ENCODE measurements at places on chromosomes 12 and 14. TPM values are rescaled to one million over a fixed set of nuclear protein-coding genes. Genes with fewer than 3 reads are reported as not detected.

The CLEC2A gene
- total RNA-seq: not detected

- no peak for DNase-seq
Observed at GRCh38 chr12:62021808-62022207, 238.4 kb upstream of the USP15 start.

DNA sequence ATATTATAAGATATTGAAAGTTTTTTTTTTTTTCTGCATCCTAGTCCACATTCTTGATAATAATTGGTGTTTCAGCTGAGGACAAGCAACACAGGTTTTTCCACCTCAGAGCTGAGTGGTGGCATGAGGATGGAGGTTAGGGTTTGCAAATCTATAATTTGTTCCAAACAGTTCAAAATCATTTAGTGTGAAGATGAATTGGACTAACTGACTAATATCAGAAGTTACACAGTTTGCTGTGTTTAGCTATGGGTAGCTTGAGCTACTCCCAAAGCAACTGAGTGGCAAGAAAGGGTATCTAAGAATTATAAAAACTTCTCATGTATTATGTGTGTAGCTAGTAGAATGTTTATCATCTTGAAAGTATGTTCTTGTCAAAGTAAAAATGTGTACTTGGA is 17.1 kb downstream of the EID3 start:
- no peak for DNase-seq

DNA sequence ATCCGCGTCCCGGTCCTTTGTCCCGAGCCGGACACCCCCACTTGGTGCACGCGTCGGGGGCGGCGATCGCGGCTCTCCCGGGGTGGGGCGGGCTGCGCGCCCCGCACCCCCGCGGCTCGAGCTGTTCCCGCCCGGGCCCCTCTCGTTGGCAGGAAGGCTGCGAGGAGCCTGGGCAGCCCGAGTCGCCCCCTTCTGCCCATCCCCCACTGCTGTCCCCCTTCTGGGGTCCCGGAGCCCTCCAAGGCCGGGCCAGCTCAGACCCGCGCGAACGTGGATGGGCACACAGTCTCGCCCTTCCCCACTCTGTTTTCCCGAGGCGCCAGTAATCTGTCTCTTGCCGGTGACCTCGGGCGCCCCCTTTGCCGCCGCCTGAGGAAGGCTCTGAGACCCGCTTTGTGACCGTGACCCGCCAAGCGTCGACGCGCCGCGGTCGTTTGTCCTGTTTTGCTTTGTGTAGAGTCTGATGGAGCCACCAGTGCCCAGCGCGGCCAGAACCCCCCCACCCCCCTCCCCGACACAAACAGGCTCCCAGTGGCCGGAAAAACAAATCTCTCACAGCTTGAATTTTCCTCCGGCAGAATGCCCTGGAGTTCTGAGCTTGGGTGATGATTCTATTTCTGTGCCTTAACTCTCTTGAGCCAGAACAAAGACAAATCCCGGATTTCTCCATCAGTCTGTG is 610 bp downstream of the C14orf132 start:
- peak; percentile 20 for DNase-seq

DNA sequence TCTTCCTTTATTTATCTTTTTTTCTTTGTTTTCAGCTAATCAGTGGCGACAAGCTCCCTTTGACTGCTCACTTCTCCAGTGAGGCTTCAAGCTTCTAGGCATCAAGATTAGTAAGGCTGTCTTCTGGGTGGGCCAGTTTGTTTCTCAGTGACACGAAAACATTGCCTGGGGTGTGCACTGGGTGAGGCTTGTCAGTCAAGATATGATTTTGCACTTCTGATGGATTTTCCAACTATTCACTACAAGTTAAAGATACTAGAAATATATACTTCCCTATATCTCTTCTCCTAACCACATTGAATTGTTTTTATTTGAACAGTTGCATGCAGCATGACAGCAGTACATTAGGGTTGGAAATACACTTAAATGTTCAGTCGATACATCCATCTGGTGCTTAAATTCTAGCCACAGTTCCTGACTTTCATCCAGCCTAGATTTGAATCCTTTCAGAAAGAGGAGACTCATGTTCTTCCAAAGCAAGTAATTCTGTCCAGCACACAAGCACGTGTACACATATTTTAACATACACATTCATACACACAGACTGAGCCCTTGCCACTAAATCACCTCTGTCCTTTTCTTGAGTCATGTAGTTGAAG is 275.6 kb upstream of the NOVA1 start:
- DNase-seq: no peak

DNA sequence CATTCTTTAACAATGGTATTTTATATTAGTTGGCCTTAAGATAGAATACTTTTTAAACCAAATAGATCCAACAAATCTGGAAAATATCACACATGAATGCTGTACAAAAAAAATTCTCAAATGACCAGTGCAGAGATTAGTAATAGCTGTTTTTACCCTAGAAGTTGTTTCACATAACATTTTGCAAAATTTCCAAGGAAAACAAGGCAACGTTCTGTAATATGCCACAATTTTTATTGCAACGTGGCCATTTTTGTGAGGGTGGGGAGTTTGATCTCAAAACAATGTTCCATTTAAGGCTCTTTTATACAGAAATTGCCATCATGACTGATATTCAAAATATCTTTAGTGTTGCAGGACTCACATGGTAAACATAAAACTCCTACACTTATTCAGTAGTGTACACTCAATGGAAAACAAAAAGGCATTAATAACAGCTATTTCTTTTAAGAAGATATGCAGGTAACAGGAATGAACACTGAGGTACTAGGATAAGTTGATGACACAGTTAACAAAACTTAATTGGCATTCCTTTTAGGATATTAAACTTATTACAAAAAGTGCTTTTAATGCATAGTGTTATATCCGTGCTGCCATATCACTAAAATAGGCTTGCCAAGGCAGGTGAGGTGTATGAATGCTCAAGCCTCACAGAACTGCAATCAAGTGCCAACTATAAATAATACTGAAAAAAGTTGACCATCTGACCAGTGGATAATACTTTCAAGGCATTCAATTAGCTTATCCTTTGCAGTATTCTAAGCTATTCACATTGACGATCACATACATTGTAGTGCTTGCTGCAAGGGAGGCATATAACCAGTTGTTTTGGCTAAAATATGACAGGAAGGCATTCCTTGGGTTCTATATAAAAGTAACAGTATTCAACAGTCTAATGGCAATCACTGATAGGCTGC is 2.3 kb downstream of the CFL2 start:
- DNase-seq: no peak

The RITA1 gene
- total RNA-seq: 13.8 TPM

The SMCO2 gene
- not detected for total RNA-seq

GRCh38 chr14:76613616-76614015 is 147.7 kb upstream of the VASH1 start:
- no peak for DNase-seq

The CCDC88C gene
- total RNA-seq: 260 TPM

DNA sequence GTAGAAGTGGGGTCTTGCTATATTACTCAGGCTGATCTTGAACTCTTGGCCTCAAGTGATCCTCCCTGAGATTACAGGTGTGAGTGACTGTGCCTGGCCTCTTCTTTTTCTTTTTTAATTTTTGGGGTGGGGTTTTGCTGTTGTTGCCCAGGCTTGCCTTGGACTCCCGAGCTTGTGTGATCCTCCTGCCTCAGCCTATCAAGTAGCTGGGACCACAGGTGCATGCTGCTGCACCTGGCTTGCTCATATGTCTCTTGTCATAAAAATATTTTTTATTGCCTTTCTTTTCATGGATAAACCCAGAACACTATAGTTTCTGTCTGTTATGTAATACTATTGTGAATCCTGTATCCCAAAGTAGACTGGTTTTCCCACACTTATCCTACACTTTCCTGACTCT is 26.0 kb downstream of the SCYL2 start:
- no peak for DNase-seq

- no peak for DNase-seq
Observed at GRCh38 chr12:65606008-65606766, 218.1 kb upstream of the HMGA2 start.

DNA sequence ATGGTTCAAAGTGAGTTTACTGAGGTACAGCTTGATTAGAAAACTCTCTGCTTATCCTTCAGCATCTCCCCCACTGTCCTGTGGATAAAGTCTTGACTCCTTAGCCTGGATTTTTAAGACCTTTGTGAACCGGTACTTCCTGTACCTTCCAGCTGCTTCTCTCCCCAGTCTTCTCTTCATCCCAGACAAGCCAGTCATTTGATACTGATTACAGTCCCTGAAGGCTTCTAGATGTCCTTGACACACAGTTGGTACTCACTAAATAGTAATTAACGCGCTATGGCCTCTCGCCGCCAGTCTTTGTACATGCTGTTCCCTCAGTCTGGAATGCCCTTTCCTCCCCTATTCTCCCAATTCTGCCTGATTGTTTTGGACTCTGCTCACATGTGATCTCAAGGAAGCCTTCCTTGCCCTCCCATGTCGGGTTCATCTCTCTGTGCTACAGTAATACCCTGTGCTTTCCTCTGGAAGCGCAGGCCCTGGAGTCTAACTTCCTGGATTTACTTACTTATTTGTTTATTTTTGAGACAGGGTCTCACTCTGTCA is 50.6 kb upstream of the PTGR2 start:
- DNase-seq: no peak

The KLHL33 gene
- total RNA-seq: 0.49 TPM

The TAS2R13 gene
- 1.5 TPM for total RNA-seq

The PHLDA1 gene
- total RNA-seq: 6.3 TPM

GRCh38 chr12:15669256-15669948 is 119.8 kb downstream of the EPS8 start:
- DNase-seq: no peak

The CABP1 gene
- not detected for total RNA-seq

The MYF6 gene
- not detected for total RNA-seq

The LTBP2 gene
- total RNA-seq: 1.5 TPM

GRCh38 chr12:55443776-55444175 is at the start of gene OR6C2:
Gene OR6C2, plus strand, starts transcription at chr12:55444076. Its CDS starts 8,138 bp downstream, at chr12:55452214.
- no peak for DNase-seq

The NRIP2 gene
- not detected for total RNA-seq

DNA sequence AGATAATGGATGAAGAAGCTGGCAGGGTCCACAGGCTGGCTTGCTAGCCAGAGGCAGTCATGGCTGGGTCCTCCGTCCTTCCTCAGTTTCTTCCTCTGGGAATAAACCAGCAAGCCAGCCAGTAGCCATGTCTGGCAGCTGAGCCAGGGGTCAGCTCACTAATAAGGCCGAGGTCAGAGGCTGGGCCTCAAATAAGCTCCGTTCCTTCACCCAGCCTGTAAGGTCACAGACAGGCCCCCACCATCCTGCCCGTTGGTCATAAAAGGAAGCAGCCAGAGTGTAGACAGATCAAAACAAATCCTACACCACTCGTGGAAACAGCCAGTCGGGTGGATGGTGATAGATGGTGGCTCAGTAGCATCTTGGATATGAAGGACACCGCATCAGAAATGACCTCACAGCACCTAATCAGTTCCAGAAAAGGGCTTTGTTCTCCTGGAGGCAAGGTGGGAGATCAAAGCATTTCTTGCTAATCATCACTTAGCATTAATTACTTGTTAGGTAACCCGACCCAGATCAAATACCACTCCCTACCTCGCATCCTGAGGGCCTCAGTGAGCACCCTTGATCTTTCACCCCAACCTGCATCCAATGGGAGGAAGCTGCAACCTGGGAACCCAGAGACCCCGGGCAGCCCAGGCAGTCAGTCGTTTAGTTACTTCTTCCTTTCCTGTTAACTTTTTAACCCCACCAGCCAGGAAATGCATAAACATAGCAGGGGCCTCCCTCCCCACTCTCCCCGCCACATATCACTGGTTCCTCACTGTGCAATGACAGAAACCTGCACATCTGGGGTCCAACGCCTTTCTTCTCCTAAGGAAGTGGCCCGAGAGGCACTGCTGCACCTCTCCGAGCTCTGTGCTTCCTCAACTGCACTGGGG is 90.2 kb downstream of the KDM2B start:
- DNase-seq: no peak

DNA sequence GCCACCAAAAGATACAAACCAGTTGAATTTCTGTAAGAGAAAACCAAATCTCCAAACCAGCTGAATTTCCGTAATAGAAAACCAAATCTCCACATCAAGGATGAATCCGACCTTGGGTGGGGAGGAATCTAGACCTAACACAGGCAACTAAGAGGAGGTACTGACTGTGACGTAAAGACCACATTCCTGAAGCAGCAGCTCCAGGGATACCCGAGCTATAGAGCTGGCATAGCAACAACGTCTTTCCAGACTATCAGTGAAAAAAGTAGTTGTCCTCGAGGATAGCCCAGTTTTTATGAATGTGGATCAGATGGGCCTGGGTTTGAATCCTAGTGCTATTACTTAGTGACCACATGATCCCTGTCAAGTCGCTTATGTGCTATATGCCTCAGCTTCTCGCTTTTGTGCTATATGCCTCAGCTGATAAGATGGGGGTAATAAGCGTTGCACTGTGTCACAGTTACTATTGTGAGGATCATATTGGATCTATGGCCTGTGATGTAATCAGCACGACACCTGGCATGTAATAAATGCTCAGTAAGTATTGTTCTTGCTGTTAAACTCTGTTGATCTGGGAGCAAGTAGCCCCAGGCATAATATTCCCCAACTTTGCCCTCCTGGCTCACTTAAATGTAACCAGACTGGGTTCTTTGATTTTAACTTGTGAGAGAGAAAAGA is 113.8 kb downstream of the EGLN3 start:
- no peak for DNase-seq

The FAM181A gene
- not detected for total RNA-seq

- DNase-seq: no peak
Observed at GRCh38 chr12:79381248-79382208, 309.2 kb downstream of the PAWR start.

DNA sequence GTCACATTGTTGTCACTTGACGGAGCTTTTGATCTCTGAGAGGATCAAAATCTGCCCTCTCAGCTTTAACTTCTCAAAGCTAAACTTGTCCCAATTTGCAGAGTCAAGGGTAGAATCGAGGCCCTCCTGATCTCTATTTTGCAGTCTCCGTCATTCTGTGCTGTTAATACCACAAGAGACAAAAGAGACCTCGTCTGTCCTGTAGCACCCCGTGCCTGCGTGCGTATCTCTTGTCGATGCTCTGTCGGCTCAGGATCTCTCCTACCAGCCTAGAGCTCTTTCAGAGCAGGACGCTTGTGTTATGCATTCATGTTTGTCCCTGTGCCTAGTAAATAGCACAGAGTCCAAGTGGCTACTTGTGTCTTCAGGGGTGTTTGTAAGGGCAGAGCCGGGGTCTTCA is 5.1 kb downstream of the EVL start:
- DNase-seq: peak; percentile 73

GRCh38 chr12:25840678-25841465 is 117.6 kb upstream of the RASSF8 start:
- DNase-seq: no peak

GRCh38 chr12:70576341-70577282 is 60.6 kb downstream of the PTPRB start:
- no peak for DNase-seq

- no peak for DNase-seq
Observed at GRCh38 chr12:95258151-95258550, 40.5 kb downstream of the VEZT start.

GRCh38 chr12:112564160-112564784 is 145.5 kb downstream of the PTPN11 start:
- DNase-seq: no peak
